WTC11 (cell line): ENCODE measurements at places on chromosomes 1 and 21. TPM values are rescaled to one million over a fixed set of nuclear protein-coding genes. Genes with fewer than 3 reads are reported as not detected.
A peak's percentile ranks its signal among the peaks of the same experiment; 100 is the strongest.

COL11A1 gene
- 13.1 to 15.4 TPM (median 13.3 TPM) in 3 replicates for total RNA-seq

NTNG1 gene
- 0.98 to 2.3 TPM (median 1.2 TPM) in 3 replicates for total RNA-seq

DNA sequence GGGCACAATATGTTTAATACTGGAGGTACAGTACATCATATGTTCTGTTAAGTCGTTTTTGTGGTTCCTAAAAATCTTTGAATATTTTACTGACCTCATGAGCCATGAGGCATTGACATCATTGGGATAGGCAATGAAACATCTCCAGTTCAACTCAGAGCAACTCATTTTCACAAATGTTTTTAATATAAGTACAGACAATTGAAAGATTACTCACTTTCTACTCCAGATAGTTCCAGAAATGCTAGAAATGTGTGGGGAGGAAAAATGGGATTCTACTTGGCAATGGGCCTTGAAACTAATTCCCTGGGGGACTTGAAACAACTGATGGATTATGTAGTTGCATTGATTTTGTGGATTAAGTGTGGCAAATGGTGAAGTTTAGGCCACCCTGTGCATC, 7.2 kb upstream of the C8B start:
- no peak for DNase-seq

DNA sequence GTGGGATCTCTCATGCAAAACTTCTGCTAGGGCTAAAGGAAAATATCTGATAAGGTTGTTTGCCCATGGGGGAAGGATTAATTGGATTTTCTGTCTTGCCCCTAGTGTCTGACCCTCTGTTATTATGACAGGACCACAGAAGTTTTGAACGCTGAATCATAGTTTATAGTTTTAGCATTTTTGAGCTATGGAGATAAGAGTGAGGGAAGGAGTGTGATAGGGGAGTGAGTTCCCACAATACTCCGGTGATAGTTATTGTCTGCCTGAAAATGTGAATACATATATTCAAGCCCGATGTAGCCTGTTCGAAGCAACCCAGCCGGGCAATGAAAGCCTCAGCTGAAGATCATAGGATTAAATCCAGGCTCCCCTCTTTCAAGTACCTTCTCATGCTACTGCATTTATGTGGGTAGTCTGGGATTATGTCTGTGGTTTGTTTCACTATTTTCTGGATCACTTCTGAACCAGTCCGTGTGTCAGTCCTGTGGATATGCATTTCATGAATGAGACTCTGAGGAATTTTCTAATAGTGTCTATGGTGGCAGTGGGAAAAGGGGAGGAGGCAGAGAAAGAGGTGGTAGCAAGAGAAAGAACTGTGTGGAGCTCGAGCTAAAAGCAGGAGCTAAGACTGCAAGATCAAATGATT, 258.7 kb downstream of the DISC1 start:
- DNase-seq, result no peak

GRCh38 chr1:232622981-232623380, 7.0 kb downstream of the SIPA1L2 start:
- peak; percentile 62 for DNase-seq
